ENCODE measurements at places on chromosomes 2 and 18.

DNA sequence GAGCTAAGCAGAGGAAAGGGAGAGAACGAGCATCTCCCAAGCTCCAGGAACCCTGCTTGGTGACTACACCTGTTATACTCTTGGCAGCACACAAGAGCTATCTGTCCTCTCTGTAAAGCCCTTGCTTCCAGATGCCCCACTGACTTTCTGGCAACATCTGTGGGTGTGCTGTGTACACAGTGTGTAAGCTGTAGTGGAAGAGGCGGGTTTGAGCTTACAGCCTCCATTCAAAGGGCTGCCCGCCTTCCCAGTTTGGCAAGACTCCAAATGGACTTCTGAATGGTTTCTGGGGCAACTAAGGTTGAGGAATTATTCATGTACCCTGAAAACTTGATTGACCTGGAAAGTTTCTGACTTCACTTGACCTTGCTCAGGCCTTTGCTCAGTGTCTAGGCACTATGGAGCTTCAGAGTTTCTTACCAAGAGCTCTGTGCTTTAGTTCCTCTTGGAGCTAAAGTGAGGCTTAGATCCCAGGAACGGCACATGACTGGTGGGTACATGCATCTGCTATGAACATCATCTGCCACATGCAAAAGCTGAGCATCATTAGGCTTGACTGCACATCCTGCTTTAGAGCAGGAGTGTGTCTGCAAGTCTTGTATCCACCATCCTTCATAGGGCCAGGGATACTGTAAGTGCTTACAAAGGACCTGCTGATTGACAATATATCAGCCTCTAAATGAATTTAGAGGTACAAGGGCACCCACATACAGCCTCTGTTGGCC is 290.9 kb upstream of the SIX2 start:
- DNase-seq = no peak

DNA sequence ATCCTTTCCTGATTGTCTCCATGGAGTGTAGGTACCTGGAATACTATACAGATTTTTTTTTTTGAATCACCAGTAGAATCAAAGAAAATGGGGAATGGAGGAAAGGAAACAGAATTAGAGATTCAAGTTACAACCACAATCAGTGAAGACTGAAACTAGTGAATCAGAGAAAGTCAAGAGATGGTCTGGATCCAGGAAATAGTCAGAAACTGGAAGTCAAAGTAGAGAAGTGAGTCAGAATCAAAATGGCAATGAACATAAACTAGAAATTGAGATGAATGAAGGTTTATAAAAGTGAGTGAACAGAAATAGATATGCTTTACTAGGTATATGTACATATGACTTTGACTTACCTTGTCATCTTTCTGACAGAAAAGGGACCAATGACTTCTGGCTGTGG is 579.0 kb downstream of the PLCL1 start:
- no peak for DNase-seq

GRCh38 chr2:158189526-158189925 is 87.8 kb downstream of the UPP2 start:
- no peak for DNase-seq

GRCh38 chr18:13653746-13654433 is 72.5 kb downstream of the FAM210A start:
- DNase-seq = no peak

DNA sequence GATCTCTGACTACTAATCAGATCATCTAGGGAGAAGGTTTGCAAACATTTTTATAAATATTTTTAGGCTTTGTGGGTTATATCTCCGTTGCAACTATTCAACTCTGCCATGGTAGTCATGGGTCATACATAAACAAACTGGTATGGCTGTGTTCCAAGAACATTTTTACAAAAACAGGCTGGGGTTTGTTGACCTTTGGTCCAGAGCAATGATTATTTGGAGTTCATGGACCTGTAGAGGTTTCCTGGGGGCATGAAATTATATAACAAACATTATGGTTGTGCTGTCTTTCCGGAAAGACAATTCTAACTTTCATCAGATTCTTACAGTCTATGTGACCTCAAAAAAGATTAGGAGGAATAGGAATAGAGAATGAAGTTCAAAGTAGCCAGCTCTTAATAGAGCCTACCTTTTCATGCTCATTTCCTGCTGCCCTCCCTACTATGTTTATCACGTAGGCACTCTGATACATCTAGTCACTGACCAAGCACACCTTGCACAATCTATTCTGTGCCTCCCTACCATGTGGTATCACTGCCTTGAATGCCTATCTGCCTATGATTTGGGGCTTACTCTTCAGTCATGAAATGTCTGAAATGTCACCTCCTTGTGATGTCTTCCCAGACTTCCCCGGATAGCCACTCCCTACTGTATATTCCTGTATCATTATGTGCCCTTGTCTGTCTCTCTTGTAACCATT is 102.4 kb upstream of the SCN1A start:
- DNase-seq = no peak

DNA sequence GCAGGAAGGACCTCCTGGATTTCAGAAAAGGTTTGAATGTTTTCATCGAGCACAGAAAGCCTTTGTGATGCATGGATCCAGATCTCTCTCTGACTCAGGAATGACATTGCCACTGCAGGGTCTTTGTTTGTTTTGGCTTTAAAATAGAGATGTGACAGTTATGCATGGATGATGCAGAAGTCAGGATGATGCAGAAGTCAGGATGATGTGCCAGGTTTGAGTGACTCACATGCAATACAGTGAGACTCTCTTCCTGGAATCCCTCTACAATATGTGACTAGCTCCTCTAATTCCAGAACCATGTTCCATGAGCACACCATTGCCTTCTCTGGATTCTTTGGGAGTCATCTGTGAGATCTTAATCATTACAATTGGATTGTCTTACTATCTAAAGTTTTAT is 177.9 kb upstream of the RAB6C start:
- no peak for DNase-seq

DNA sequence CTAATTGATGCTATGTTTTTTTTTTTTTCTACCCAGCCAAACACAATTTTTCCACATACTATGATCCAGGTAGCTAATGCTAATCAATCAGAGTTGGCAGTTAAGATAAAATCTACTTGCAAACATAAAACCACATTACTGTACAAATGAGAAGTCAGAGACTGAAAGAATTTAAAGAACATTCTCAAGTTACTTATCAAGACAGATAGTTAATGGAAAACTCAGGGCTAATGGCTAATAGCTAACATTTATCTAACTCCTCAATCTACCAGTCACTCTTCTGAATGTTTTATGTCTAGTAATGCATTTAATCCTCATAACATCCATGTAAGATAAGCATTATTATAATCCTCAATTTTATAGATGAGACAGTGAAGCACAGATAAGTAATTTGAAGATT is 537.6 kb upstream of the SETBP1 start:
- DNase-seq = no peak

- no peak for DNase-seq
Observed at GRCh38 chr2:230221493-230221892, 1.7 kb upstream of the SP110 start.

DNA sequence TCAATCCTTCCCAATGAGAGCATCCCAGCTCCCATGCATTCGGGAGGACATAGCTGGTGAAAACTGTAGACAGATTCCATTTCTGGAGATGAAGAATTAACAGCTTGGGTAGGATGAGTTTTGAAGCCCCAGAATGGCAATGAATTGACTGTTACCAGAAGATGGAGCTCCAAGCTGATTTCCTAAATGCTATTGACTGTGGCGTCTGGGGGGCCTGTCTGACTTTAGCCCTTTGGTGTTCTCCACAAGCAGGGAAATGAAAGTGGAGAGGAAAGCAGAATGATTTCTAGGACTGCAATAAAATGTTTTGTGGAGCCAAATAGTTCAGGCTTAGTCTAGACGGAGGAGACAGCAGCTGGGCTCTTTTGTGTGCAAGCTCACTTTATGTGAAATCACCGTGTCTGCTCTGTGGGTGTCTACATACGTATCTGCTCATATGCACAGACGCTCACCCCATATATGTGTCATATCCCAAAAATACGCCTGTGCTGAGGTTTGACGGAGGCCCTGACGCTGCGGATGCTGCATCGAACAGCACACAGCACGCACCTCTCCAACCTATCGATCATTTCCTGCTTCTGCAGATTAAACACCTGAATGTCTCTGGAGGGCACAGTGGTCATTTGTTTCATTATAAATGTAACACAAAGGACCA is 166.4 kb upstream of the PXDN start:
- DNase-seq = no peak

DNA sequence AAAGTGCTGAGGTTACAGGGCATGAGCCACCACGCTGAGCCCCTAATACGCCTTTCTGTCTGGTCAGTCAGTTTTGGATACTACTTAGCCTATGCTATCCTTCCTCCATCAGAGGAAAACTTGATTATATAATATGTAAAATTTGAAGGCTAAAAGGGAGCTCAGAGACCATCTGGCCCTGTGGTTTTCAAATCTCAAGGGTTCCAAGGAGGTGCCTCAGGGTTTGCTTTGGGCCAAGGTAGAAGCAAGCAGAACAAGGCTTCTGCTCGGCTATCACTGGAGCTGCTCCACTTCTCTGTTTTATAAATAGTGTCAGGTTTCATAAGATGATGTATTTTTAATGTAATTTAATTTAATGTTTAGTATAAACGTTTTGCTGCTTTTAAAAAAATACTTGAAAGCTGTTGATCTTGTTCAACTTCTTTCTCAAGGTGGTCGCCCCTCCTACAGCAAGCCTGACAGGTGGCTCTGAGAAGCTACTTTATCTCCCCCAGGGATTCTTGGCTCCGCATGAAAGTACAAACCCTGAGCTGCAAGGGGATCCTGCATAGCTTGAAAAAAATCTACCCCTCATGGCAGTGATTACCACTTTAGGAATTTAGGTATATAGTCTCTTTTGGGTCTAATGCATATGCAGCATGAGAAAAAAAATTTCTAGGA is 290.3 kb downstream of the CNTNAP5 start:
- no peak for DNase-seq

- no peak for DNase-seq
Observed at GRCh38 chr2:147860009-147860408, 15.2 kb downstream of the ACVR2A start.
